H9 (cell line): ENCODE measurements at places on chromosomes 6 and 20.

DNA sequence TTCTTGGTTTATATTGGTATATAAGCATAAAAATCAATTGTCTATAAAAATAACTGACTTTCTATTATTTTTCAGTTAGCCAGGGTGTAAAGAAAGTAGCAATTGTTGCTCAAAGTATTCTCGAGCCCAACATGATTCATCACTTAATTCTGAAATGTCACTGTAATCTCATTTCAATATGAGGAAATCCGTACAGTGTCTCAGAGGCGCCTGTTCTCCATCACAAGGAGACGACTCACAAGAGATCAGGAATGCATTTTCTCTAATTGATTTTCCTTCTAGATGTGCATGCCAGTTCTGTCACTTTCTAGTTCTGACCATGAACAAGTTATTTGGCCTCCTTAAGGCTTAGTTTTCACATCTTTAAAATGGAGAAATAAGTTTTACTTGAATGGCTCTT lies 753.1 kb downstream of the MAFB start:
- no peak for DNase-seq

GRCh38 chr6:99607416-99608036 lies 893 bp downstream of the PRDM13 start:
- DNase-seq = no peak

- no peak for DNase-seq
Measured at GRCh38 chr6:157758516-157759023, 64.5 kb upstream of the SNX9 start.

DNA sequence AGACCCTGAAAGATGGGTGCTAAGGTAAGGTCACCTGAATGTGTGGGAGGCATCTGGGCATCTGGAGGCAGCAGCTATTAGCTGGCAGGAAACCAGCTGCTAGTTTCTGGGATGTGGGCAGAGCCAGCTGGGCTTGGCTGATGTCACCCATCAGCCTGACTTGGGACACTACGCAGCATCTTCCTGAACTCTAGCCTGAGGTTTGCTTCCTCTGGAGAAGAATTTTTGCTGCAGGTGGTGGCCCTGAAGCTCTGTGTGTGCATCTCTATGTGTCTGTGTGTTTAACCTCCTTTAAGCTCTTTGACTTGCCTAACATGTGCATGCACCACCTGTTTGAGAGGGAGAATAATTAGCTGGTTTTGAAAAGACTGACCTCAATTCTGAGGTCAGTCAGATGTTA lies 465.1 kb upstream of the CHD6 start:
- DNase-seq = no peak

- DNase-seq = peak; percentile 31
Measured at GRCh38 chr6:46419576-46420002, 71.7 kb downstream of the RCAN2 start.

DNA sequence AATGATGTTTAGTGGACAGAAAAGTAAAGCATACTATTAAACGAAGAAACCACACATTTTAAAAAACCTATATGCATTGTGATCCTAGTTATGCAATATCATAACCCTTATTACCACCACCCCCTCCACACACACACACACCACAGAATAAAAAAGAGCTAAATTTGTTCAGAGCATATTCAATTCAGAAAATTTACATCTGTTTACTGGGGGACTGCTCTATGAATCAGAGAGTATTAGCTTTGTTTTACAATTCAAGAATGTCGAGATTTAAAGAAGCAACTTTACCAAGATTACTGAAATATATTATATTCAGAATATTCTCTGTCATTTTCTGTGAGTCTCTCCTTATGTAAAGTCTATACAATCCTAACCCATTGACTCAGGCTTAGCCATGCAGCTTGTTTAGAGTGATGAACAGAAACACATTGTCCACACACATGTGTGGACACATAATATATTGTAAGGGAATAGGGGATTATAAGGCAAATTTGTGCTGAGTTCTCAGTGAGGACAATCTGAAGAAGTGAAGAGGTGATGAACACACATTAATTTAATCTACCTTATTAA lies 369.6 kb upstream of the MARCKS start:
- DNase-seq = no peak

- peak; percentile 94 for DNase-seq
Measured at GRCh38 chr6:2952557-2953095, 18.7 kb downstream of the SERPINB6 start.

GRCh38 chr6:169162752-169163407 lies 90.8 kb downstream of the THBS2 start:
- no peak for DNase-seq

- DNase-seq = no peak
Measured at GRCh38 chr6:168363302-168363701, 43.7 kb upstream of the DACT2 start.

- peak; percentile 76 for DNase-seq
Measured at GRCh38 chr6:26033085-26033940, 53.9 kb upstream of the HFE start.

DNA sequence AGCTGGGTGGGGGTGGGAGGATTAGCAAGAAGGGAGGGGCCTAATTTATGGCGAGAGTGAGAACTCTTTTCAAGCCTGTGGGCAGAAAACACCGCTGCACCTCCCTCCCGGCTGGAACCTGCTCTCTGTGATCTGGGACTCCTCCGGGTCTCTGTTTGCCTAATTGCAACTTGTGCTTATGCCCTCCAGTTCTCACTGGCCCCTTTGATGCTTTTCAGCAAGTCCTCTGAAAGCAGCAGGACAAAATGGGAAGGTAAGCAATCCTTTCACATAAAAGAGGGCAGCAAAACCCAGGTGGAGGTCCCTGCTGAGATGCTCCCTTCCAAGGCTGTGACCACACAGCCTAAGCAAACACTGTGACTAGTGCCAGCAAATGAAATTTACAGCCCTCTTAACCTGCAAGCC lies 523.0 kb upstream of the FLRT3 start:
- DNase-seq = peak; percentile 78

DNA sequence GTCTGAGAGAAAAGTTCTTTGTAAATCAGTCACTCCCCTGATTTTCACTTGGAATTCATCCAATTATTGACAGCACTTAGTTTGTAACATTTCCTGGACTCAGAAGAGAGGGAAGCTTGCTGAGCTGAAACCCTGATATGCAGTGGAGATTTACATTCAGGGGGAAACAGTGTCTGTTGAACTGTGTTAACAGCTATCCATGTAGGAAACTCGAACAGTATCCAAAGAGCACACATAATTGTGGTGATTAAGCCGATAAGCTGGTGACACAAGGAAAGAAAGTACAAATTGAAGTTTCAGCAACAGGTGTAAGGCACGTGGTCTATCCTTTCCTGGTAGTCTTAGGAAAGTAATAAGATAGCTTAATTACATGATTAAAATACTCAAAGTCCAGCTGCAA lies 78.1 kb upstream of the FLRT3 start:
- DNase-seq = no peak

DNA sequence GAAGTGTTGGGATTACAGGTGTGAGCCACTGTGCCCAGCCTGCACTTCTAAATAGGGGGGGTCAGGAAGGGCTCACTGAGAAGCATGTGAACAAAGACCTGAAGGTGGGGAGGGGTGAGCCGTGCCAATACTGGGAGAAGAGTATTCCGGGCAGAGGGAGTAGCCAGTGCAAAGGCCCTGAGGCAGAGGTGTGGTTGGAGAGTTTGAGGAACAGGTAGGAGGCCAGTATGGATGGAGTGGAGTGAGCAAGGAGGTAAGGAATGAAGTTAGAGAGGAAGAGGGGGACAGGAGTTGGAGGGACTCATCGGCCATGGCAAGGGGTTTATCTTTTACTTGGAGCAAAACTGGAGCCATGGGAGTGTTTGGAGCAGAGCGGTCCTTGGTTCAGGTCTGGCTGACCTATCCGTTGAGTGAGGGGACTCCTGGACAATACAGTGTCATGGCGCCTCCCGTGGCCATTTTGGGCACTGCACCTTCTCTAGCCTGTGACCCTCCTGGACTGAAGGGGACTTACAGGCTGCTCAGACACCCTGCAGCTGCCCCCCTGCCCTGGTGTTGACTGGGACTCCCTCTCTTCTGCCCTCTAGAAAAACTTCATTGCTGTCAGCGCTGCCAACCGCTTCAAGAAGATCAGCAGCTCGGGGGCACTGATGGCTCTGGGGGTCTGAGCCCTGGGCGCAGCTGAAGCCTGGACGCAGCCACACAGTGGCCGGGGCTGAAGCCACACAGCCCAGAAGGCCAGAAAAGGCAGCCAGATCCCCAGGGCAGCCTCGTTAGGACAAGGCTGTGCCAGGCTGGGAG lies 12.1 kb downstream of the FOXS1 start:
- DNase-seq = peak; percentile 94

DNA sequence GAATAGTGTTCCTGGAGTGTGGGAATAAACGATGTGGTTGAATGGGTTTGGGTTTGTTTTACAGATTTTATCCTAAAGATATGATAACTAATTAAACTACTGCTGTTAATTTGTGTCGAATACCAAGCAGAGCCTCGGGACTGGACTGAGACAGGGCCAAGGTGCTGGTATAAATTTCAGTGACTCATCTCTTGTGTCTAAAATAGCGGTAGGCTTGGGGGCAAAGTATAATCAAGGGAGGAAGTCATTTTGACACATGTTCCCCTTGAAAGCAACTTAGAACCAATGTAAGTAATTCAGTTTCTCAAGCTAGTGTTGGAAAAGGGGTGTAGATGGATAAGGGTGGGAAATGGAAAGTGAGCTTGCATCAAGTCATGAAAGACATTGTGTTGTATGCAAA lies 108.4 kb downstream of the PLCB4 start:
- DNase-seq = no peak

- DNase-seq = peak; percentile 31
Measured at GRCh38 chr6:50585441-50586330, 127.6 kb upstream of the TFAP2D start.

DNA sequence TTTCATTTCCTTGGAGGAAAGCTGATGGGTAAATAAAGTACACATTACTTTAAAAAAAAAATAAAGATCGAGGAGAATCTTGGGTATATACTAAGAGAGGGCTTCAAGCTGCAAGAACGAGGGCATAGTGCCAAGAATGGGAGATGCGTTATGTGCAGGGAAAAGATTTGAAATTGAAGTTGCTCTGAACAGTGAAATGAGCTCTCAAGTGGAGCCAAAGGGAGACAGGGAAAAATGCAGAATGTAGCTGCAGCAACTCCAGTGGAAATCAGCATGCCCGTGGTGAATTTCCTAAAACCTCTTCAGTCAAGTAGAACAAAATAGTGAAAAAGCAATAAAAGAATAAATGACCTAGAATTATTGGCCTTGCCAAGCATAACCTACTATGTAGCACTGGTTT lies 11.4 kb upstream of the COL9A1 start:
- no peak for DNase-seq

- DNase-seq = no peak
Measured at GRCh38 chr6:21340573-21340972, 253.0 kb upstream of the SOX4 start.

GRCh38 chr6:54578261-54578660 lies 268.3 kb upstream of the FAM83B start:
- DNase-seq = no peak

DNA sequence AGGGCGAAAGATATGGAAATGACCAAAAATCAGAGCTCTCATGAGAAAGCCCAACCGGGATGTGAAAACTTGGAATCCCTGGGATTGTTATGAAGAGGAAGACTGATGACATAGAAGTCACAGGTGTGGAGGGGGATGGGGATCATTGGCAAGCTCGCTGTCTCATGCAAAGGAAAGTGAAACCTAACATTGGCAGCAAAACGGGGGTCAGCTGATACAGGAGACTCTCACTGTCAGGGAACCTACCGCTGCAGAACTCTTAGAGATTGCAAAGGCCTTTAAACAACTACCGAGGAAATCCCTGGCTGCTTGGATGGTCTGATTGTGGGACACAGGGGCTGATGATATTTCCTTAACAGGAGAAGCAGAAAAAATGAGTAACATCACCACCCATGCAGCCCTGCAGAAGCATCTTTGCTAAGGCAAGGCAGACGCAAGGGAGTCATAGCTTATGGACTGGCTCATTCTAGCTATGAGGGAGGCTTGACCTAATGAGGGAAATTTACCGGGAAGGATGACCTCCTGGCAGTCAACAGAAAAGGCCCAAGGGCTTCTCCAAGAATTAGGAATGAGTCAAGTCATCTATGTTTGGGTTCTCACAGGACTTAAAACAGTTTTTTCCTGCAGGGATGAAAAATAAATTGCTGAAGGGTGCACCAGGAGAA lies 7.0 kb downstream of the MUC21 start:
- peak; percentile 31 for DNase-seq

- DNase-seq = no peak
Measured at GRCh38 chr20:23257848-23258746, 92.5 kb upstream of the NXT1 start.

DNA sequence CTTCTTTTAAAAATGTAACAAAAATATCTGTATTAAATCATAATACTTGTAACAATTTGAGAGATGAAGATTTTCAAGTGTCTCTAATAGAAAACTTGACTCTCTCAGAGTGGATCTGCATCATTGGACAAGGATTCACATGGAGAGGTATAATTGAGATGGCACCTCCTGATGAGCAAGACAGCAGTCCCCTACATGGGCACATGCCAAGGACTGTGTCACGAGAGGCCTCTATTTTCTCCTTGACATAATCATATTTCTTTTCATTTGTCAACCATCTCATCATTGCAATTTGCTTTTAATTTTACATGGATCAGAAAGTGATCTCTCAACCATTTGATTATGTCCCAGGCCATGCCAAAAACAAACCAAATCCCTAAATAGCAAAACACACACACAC lies 206.8 kb upstream of the THEMIS start:
- DNase-seq = no peak

- no peak for DNase-seq
Measured at GRCh38 chr20:53934421-53935343, 135.7 kb downstream of the BCAS1 start.

DNA sequence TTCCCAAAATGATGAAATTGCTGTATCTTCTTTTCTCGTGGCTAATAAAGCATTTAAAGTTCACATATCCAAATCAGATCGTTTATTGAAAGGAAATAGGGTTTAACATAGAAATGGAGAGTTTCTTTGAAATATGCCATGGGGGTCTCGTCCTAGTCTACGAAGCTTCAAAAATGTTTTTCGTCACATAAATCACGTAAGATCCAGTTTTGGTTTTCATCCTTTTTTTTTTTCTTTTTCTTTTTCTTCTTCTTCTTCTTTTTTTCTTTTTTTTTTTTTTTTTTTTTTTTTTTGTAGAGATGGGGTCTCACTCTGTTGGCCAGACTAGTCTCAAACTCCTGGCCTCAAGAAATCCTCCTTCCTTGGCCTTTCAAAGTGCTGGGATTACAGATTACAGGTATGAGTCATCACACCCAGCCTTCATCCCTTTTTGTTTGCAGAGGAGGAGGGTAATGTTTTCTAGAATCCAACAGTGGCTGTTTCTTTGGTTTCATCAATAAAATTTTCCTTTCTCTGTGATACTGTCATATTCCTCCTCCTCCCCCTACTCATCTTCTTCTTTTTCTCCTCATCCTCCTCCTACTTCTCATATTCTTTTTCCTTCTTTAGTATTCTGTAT lies 94.7 kb upstream of the LOC128125822 start:
- no peak for DNase-seq

DNA sequence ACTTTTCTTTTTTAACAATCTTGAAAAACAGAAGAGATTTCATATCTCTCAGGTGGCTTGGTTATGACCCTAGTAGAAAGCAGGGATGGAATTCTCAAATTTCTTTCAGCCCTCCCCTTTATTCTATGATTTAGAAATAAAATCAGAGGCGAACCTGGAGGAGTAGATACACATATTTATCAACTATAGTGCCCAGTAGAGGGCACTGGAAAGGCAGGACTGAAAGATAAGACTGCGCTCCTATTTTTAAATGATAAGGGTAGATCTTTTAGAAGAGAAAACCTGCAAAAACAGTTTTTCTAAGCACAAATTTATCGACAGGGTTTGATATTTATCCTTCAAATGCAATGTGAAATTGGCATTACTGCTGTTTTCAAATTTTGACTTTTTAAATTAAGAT lies 1296.6 kb downstream of the EPHA7 start:
- no peak for DNase-seq
